ENCODE measurements at places on chromosomes 4 and X.

- DNase-seq = no peak
These were observed 11.6 kb upstream of the ODAM start for GRCh38 chr4:70183940-70184246.

DNA sequence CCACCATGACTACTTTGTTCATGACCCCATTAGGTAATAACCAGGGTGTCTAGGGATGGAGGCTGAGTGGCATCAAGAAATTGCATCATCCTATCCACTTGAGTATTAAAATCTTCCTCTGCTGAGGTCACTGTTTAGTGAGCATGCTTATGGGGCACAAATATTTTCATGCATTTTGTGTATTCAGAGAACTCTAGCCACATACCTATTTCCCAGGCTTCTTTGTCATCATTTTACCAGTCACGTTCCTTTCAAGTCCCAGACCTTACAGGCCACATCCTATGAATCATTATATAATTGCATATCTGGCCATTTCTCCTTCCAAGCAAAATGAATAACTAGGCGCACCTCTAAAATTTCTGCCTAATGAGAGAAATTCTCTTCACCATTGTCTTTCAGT lies 1882.9 kb upstream of the AGA start:
- no peak for DNase-seq

GRCh38 chrX:110316351-110317060 lies 1.4 kb downstream of the AMMECR1 start:
- no peak for DNase-seq

DNA sequence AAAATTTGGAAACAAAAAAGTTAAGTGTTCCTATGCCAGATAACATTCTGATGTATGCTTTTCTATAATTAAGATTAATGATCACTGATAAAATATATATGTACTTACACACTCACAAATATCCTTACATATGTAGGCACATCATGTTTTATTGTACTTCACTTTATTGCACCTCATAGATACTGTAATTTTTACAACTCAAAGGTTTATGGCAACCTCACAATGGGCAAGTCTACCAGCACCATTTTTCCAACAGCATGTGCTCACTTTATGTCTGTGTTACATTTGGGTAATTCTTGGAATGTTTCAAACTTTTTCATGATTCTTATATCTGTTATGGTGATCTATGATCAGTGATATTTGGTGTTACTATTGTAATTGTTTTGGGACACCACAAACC lies 57.8 kb upstream of the GPRIN3 start:
- no peak for DNase-seq

GRCh38 chrX:136273986-136274385 lies 22.8 kb upstream of the MAP7D3 start:
- no peak for DNase-seq
